Calu3 (cell line): ENCODE measurements at places on chromosomes 5 and 9.

- no peak for DNase-seq
These were observed 180.8 kb downstream of the GOLPH3 start for GRCh38 chr5:31993165-31993961.

DNA sequence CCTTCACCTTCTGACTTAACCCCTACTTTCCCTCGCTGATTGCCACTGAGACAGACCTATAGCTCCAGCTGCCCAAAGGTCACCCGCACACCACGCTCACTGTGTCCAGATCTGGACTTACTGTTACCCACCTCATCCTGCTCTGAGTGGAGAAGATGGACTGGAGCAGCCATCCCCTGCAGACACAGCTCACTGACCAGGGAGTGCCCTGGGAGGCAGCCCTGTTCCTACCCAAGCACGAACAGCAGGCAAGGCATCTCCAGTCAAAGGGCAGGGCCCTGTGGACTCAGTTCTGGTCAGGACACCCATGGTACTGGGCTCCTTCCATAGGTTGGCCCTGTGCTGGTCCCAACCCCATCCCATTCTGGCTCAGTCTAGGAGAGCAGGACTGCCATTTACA is 9.5 kb upstream of the BARX1 start:
- DNase-seq: no peak

DNA sequence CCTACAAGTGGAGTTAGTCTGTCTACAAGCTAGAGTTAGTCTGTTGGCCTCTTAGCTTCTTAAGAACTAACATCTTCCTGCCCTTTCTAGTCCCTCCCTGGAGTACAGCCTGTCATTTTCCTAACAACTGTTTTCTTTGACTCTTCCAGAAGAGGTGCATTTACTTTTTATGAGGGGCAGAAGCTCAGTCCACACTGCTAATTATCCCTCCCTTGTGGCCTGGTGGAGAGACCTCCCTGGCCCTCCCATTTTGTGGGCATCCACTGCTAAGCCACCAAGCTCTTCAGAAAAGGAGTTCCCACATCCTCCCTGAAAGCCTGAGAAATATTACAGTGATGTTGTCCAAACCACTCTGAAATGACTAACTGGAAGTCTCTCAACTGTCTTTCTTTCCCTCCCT is 8.0 kb downstream of the MAP1B start:
- no peak for DNase-seq

- no peak for DNase-seq
These were observed 302.3 kb upstream of the GRAMD2B start for GRCh38 chr5:126120939-126121338.

DNA sequence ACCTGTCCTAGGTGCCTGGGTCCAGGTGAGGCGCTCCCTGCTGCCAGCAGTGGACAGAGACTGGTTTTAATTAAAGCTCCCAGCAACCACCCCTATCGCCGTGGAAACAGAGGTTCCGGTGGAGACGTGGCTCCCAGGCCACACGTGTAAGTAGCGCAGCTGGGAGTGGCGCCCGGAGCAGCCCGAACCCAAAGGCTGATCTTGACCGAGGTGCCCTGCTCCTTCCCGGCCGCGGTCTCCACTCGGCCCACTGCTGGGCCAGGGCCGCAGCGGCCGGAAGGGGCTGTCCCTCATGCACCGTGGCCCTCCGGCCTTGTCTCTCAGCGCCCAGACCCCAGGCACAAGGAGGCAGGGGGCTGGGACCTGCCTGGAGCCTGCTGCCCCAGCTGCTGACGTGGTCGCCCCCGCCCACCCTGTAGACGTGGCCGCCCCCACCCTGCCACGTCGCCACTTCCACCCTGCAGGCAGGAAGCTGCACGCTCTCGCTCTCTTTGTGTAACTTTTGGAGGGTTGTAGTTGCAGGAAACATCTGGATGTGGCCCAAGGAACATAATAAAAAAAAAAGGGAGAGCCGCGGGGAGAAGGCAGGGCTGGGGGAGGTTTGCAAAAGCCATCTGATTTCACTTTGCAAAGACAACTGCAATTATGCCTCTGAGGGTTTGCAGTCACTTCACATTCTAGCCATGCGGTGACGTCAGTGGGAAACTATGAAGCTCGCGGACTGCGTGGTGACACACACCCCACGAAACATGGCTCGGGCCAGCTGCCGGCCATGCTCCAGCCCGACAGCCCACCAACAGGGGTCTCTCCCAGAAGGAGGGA is 129.9 kb downstream of the RXRA start:
- no peak for DNase-seq

- no peak for DNase-seq
These were observed 49.2 kb downstream of the KCTD16 start for GRCh38 chr5:144219869-144220268.

DNA sequence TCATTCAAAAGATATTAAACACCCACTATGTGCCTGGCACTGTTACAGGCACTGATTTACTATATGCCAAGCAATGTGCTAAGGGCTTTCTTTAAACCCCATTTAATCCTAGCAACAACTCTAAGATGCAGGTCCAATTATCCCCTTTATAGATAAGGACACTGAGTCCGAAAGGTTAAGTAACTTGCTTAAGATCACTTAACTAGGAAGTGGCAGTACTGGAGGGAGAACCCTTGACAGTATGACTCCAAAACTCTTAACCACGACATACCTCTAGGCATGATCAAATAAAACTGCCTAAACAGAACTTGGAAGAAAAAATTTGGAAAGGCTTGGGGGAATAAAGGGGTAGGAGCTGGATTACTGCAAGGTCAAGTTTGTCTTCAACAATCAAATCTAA is 1.7 kb downstream of the RAB14 start:
- no peak for DNase-seq

DNA sequence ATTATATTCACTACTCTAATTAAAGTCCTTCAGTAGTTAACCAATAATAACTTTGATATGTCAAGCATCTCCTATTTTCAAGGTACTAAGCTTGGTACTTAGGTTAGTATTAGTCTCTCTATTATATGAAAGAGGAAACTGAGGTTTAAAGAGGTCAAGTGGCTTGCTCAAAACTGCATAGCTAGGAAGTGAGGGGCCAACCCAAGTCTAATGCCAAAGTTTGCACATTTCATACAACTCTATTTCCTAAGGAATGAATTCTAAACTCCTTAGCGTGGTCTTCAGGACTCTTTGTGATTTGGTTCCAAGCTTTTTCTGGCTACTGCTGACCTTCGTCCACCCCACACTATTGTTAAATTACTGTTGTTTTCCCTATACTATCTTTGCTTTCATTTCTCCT is 9.9 kb upstream of the SHOC1 start:
- DNase-seq: no peak

DNA sequence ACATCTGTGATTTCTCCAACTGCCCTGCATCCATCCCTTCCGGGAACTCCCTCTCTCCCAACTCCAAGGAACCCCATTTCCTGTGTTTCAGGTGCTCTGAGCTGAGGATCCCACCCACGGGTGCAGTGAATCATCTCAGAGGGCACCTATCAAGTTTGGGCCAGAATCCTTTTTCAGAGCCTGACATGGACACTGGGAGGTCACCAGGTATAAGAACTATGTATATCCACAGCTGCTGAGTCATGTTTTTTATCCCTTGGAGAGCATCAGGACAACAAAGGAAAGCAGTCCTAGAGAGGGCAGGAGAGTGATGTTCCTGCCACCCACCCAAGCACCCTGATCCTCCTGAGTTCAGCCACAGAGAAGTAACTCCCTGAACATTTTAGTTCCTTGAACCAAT is 3.8 kb downstream of the MED27 start:
- no peak for DNase-seq

GRCh38 chr9:122051351-122052321 is 41.5 kb downstream of the TTLL11 start:
- DNase-seq: no peak

DNA sequence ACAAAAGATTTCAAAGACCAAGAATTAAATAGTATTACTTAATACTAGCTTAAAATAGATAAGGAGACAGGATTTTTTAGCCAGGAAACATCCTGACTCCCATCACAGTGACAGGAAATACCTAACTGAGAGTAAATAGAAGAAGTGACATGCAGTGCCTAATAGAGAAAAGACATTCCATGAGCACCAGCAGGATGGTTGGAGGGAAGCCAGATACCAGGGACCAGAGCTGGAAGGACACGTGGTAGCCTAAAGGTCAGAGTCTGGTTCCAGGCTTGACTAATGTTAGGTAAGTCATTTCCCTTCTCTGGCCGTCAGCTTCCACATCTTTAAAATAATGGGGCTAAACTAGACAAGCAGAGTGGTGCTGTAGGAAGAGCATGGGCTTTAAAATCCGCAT is 41.6 kb downstream of the CDK5RAP2 start:
- DNase-seq: no peak

GRCh38 chr9:114779352-114779845 is 26.4 kb downstream of the TNFSF15 start:
- DNase-seq: peak; percentile 89

DNA sequence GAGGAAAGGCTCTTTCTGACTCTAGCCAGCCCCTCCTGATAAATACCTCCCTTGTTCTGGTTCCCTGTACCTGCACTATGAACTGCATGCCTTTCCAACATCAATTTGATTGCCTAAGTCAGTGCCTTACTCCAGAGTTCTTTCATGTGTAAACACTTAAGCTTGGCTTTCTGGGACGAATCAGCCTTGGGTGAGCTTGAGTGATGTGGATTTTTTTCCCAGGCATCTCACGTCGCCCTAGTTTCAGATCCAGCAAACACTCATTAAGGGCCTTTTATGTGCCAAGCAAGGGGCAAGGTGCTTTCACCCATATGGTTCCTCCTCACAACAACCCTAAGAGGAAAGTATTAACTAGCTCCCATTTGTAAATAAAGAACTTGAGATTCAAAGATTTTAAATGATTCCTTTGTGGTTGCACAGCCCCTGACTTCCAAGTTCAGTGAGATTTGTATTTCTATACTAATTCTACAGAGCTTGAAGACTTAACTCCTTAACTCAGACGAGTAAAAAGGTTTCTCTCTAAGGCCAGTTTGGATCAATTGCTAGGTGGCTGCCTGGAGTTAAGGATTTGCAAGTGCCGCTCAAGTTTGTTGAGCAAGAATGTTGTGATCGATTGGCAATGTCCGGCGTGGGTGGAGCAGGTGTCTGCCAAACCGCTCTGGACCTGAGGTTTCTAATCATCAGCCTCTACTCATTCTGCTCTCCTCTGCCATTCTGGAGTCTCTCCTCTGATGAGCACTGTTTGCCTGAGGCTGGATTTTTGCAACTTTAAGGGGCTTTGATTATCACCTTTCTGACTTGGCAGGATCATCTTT is 20.2 kb upstream of the TJP2 start:
- peak; percentile 61 for DNase-seq

GRCh38 chr9:6758498-6759184 is 868 bp downstream of the KDM4C start:
- DNase-seq: peak; percentile 34

DNA sequence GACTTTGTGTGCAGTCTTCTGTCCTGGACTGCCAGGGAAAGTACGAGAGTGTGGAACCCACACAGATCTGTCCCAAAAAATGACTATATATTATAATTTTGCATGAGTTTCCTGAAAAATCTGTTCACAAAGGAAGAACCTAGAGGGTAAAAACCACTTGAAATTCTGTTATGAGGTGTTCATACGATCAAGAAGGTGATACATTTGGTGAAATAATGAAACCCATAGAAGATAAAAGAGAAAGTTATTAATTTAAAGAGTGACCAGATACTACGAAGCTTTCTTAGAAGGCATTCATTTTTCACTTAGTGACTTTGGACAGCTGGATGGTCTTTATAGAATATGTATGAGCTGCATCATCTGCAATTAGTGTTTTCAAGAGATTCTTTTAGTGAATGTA is 32.9 kb downstream of the SLC12A2 start:
- no peak for DNase-seq

DNA sequence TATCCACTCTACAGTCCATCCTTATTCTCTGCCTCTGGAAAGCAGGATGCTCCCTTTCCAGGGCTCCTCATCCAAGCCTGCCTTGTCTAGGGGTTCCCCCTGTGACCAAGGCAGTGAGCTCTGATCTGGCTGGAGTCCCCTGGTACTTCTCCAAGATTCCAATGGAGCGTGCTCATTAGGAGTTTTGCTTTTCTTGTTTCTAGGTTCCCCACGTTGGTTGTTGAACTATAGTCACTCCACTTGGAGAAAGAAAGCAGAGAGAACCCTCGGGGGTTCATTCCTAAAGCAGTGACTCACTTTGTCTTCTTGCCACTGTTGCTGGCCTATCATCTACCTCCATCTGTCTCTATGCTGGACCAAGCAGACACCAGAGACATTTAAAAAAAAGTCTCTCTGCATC is 192.6 kb downstream of the TLE4 start:
- DNase-seq: no peak

- DNase-seq: no peak
These were observed at the start of gene PCDHA10 for GRCh38 chr5:140855772-140856674. PCDHA10 (plus strand) TSS chr5:140855897; CDS start chr5:140856049, 152 bp downstream.

DNA sequence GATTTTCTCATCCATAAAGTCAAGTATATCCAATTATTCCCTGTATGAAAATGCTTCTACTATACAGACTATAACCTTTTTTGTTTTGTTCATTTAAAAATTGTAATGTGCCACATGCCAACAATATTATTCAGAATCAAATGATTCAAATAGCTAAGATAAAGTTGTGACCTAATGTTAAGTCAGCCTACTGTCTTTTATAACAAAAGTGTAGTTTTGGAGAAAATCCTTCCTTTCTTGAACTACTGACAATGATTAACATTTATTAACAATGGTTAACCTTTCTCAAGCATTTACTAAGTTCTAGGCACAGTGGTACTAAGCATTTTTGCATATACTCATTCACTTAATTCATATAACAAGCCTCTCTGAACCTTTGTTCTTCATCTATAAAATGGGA is 25.0 kb downstream of the CSF2 start:
- no peak for DNase-seq

GRCh38 chr5:133925269-133925668 is 43.2 kb downstream of the C5orf15 start:
- DNase-seq: no peak

GRCh38 chr5:1380011-1380817 is 35.3 kb upstream of the CLPTM1L start:
- peak; percentile 56 for DNase-seq

DNA sequence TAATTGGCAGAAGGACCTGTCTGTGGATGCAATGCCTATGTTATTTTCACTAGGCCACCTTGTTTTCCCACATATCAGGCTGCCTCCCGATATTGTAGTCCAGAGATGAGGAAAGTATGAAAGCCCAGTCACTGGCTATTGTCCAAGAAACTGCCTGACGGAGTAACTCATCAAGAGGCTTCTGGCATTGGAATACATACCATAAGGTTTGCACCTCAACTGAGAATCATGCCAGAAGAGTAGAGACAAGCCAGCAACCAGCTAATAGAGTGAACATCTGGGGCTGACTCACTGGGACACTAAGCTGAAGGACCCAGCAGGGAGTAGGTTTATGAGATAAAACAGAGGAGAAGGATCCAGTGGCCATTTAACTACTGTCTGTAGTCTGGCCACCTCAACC is 137.2 kb upstream of the FST start:
- DNase-seq: no peak

GRCh38 chr5:160968480-160968879 is 116.5 kb upstream of the ATP10B start:
- DNase-seq: no peak
